ENCODE measurements at places on chromosomes 1 and 21.

GRCh38 chr1:166999075-166999474, 10.0 kb downstream of the MAEL start:
- no peak for DNase-seq

DNA sequence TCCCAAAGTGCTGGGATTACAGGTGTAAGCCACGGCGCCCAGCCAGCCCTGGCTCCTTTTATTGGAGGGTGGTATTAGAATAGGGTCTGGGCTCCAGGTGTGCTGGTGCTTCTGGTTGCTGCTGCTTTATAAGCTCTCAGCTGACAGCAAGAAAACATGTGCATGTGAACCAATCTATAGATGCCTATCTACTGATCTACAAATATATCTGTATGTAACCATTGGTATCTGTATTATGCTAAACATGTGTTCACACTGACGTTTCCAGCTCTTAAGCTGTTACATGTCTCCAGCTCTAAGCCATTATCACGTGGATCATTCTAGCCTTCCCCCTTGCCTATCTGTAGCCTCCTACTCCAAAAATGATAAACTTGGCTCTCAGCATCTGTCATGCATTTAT, 82.4 kb downstream of the ST6GALNAC3 start:
- DNase-seq, result no peak

GRCh38 chr1:234564035-234565029, 45.6 kb downstream of the IRF2BP2 start:
- no peak for DNase-seq

DNA sequence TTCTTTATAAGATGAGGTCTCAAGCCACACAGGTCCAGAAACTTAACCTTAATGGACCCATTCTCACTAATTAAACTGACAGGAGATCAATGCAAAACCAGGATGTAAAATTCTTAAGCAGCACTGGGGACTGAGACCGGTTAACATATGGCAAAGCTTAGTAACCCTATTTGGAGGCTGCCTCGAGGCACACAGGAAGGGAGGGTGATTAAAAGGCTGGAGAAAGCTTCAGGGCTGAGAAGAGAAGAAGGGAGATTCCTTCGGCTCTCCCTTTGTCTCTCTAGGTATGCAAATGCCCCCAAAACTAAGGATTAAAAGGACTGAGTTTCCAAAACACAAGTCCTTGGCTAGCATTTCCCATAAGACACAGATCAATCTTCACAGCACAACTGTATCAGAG, 120.8 kb upstream of the DSCAM start:
- no peak for DNase-seq

DNA sequence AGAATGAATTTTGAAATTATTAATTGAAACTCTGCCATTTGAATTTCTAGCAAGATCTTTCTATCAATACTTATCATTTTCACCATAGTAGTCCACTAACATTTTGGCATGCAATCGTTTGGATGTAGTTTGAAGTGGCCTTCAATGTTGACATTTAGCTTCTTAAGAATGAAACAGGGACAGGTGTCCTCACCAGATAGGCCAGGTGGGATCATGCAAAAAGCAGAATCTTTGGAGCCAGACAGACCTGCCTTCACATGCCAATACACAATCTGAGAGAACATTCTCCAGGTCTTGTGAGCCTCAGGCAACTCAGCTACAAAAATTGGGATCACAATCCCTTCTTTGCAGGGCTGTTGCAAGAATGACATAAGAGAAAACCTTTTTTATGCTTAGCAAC, 18.3 kb upstream of the HSPA13 start:
- DNase-seq, result no peak

Data from esophagus squamous epithelium (tissue), 5 donors.